HepG2 (cell line): ENCODE measurements at places on chromosomes 7 and 10. TPM values are rescaled to one million over a fixed set of nuclear protein-coding genes. Genes with fewer than 3 reads are reported as not detected.

DNA sequence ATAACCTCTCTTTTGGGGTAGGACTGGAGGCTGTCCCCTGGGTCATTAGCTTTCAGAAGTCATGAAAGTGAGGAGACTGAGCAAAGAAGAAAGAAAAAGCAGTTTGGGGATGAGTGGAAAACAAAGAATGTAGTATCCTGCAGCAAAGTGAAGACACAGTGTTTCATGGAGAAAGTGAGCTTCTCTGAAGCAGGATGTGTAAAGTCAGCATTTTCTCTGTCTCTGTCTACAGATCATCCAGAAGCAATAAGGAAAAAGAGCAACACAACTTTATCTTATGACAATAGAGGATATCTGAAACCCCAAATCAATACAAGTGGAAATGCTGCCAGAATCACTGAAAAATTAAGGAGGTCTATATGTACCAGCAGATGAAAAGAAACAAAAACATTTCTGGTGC lies 28.4 kb upstream of the ZNF248 start:
- no peak for DNase-seq

DNA sequence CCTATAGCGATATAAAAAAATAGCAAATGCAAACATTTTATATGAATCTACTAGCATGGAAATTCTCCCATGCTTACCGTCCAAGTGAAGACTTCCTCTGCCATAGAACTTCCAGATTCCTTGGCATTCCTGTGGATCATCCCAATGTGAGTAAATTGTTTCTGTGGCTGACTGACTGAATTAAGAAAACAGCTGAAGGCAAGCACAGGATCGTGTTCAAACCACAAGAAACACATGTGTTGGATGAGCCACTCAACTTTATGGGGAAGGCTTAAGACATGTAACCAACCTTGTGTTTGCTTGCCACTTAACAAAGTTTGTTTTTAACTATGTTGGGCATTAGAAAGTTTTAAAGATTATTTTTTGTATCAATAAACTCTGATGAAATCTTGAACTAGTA lies 2.6 kb upstream of the MYPN start:
- DNase-seq, result no peak

- DNase-seq, result no peak
Observed at GRCh38 chr10:117175215-117175900, 21.9 kb upstream of the KCNK18 start.

CDH23 gene
- polyA plus RNA-seq, result 0.13 and 0.48 TPM in 2 replicates

DNA sequence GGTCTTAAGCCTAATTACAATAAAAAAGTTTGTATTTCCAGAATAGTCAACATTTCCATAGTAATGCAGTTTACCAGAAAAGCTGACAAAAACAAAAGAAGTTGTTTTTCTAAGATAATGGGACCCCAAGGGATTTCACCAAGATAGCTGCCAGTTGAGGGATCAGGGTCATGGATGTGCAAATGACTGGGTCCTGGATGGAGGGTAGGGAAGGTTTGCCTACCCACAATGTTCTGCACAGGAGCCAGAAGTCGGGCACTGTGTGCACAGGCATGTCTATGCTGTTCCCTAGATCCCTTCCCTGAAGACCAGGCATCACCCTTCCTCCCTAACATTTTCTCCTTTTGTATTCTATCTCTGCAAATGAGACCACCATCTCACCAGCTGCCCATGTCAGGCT lies 94.1 kb upstream of the FAM133B start:
- no peak for DNase-seq

DNA sequence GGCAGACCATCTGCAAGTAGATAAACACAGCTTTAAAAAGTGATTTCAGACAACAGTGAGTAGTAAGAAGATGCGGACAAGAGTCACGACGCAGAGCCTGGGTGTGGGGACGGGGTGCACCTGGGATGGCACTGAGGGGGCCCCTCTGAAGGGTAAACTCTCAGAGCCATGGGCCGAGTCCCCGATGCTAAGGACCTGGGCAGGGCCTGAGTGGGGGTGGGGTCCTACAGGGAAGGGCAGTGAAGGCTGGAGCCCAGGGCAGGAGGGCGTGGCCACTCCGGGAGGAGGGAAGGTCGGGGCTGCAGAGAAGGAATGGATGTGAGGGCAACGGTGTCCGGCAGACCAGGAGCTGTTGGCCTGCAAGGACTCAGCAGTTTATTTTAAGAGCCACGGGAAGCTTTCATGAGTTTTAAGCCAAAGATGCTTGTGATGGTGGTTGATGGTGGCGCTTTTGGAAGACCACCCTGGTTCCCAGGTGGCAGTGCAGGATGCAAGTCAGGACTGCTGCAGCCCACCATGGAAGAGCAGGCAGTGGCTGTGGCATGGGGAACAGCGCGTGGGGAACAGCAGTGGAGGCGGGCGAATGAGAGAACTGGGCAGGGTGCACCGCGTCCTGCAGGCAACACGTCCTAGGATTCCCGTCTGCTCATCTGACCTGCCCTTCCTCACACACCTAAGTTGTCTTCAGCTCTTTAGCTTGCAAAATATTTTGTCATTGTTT lies 296.8 kb downstream of the DNAJB6 start:
- DNase-seq, result no peak

OIT3 gene
- not detected in 2 replicates for polyA plus RNA-seq

- no peak for DNase-seq
Observed at GRCh38 chr7:39488467-39489393, 77.5 kb upstream of the YAE1 start.

DNA sequence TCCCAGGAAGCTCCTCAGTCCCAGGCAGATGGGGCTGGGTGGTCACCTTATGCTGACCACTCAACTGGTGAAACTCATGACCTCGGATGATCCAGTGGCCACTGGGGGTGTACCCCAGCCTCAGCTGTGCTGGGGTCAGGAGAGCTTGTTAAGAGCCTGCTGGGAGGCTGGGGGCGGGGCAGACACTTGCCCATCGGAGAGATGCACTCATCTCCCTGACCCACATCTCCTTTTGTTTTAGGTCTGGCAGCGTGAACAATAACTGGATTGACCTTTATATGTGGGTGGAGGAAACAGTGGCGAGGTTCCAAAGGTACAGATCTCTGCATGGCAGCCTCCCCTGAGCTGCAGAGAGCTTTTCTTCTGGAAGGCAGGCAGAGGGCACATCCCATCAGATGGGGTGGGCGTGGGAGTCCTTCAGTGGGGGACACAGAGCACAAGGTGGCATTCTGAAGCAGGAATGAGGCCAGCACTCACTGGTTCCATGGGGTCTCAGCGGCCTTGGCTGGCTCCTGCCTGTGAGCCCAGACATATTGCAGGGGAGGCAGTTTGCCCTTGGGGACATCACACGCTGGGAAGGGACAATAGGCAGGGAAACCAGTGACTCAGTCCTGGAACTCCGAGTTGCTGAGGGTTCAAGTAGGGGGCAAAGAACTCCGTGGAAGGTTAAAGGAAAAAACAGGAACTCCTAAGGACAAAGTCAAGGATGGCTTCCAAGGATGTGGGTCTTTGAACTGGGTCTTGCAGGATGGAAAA lies 5.2 kb downstream of the ANTXRL start:
- no peak for DNase-seq
